ENCODE measurements at places on chromosomes 7 and 10.

- no peak for DNase-seq
Measured at GRCh38 chr10:69745698-69746097, 56.0 kb upstream of the COL13A1 start.

DNA sequence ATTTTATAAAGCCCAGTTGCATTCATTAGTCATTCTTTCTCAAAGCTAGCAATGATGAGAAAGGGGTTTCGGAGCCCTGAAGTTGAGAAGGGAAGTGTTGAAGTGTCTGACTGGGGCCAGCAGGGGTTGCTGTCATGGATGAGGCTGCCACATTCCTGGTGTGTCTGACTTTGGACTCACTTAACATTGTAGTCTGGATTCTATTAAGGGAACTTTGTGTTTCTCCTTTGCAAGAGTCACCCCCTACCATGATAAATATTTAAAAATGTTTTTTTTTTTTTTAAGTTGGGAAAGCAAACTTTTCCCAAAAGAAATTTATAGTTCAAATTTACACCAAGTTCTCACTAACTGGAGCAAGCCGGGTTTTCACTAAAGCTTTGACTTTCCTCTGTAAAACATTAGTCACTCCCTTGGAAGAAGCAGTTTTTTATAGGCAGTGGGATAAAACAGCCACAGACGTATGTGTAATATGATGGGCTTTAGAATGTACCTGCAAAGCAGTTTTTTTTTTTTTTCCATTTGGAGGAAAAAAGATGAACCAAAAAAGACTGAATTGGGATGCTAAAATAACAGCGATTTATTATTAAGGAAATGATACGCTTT is 243.6 kb downstream of the TWIST1 start:
- no peak for DNase-seq

DNA sequence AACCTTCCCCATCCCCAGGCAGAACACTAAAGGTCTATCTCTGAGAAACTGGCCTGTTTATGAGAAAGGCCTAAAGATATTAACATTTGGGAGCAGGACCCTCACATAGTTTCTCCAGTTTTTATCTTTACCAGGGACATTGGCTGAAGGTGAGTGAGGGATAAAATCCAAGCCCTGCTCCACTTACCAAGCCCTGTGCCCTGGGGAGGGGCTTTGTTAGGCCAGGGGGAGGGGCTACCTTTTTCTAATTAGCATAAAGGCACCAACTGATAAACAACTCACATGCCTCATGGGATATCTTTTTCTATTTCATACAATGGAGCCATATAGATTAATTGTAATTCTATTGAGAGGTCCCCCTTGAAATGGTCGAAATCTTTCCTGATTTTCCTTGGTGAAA is 55.9 kb downstream of the RNLS start:
- DNase-seq, result no peak

GRCh38 chr10:132332433-132332754 is 401 bp downstream of the LRRC27 start:
- DNase-seq, result no peak

GRCh38 chr10:13939391-13939790 is 352.6 kb downstream of the PRPF18 start:
- no peak for DNase-seq

GRCh38 chr7:1901431-1902210 is 231.5 kb downstream of the ELFN1 start:
- DNase-seq, result no peak

DNA sequence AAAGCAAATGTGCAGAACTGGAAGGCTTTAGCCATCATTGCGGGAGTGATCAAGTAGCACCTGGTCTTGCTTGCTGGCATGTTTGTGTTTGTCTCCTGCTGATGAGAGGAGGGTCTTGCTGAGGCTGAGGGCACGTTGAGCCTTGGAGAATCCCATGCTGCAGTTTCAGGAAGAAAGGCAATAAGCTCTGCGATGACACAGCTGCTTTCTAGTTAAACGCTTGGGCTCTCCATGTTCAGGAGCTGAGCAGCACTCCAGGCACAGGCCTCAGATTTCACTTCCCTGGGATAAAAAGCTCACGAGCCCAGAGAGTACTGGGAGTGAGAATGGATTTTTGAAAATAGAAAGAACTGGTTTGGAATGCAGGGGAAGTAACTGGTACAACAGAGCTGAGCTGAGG is 100.8 kb downstream of the LRRC18 start:
- no peak for DNase-seq

DNA sequence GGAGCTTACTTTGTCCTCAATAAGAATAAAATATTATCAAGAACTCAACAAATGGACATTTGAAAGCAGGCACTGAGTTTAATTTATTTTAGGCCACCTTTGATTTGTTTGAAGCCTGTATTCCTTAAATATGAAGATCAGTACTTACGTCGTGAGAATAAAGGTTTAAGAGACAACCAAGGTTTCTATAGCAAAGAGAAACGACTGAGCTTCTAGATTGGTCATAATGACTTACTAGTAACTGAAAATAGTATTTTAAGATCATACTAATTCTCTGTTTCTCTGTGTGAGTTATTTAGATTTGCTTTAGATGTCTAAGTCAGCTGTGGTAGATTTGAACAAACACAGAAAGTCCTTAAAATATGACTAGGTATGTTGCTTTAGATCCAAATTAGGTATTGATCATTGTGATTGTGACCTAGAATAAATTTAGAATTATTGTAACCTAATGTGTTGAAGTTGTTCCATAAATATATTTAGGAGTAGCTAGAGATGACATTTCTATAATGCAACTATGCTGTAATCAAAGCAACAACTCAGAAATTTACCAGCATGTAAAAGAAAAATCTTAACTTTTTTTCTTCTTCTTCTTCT is 2.4 kb upstream of the GLCCI1 start:
- DNase-seq, result no peak

DNA sequence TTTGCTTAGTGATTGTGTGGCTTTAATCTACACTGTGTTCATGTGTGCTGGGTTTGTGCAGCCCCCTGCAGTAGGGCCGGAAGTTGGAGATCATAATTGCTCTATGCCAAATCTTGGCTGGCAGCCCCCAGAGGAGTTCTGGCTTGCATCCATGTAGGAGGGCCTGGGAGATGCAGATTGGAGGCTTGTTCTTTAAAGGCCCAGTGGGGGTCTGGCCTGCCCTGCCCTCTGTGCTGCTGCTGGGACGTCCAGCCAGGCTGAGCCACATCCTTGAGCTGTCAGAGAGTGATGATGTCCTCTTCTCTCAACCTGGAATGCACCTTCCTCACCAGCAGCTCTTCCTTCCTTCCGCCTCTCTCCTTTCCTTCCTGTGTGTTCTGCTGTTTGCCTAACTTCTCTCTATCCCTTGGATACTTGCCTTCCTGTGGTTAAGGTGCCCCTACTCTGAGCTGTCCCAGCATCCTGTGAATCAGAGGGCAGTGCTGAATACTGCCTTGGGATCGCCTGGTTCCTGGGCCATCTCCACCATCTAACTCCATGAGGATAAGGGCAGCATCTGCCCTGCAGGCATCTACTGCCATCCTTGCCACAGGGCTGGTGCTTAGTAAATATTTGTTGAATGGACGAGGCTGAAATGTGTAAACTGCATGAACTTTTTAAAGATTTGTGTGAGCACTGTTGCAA is 30.2 kb downstream of the DOCK1 start:
- no peak for DNase-seq

GRCh38 chr7:29449569-29450260 is 113.9 kb upstream of the PRR15 start:
- DNase-seq, result no peak

GRCh38 chr7:69939317-69939716 is 341.0 kb downstream of the AUTS2 start:
- no peak for DNase-seq

DNA sequence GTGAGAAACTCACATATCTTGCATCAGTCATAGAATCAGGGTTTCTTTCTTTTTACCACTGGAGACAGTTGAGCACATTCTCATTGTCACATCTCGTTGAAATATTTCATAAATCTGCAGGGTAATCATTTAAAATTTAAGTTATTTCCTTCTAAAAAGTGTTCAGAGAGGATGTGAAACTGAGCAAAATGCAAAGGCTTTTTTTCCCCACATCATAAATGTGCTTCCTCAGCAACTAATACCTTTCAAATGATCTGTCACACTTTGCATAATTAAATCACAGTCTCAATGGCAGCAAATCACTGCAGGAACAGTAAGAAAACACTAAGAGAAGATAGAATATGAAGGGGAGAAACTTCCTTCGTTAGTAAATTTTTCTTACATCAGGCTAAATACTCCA is 187.5 kb downstream of the EVX1 start:
- DNase-seq, result no peak

DNA sequence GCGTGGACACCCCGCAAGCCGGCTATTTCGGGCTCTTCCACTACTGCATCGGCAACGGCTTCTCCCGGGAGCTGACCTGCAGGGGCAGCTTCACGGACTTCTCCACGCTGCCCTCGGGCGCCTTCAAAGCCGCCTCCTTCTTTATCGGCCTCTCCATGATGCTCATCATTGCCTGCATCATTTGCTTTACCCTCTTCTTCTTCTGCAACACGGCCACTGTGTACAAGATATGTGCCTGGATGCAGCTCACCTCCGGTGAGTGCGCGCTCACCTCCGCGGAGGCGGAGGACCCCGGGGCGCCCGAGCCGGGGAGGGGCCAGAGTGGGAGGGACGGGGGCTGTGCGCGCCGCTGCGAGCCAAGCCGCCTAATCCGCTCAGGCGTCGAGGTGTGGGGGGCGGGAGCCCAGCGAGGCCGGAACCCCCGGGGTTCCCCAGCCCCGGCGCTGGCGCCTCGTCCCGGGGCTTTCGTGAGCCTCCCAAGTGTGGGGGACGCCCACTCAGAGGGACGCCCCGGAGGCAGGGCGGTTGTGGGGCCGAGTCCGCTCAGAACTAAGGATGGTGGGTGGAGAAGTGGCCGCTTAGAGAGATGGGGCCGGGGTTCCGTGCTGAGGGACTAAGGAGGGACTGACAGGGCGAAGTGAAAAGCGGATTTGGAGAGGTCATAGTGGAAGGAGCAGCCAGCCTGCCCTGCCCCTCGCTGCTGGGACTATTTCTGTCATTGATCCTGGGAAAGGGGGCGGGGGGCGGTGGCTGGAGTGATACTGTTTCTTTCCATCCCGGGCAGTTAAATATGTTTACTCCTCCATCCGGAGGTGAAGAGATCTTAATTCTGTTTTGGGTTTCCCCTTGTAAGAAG is 795 bp downstream of the LHFPL3 start:
- DNase-seq, result no peak

DNA sequence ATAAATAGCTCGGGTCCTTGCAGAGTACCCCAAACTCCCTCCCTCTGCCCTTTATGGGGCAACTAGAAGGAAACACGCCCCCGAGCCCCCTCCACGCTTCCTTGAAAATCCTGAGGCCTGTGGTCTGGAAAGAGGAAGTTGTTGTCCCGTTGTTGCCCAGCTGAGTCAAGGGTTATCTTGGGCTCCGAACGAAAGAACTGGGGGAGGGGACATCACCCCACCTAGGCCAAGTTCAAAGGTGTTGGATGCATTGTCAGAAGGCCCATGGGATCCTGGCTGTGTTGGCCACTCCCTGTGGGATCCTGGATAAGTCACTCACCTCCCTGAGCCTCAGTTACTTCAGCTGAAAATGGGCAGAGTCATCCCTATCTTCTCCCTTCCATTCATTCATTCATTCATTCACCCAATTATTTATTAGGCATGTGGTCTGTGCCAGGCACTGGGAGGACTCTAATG is at the start of gene CCL24:
TSS of gene CCL24 (minus strand) at position 26 of the 456 bp plus-strand sequence. CDS start 91 bp downstream, outside the sequence.
- no peak for DNase-seq

- no peak for DNase-seq
Measured at GRCh38 chr7:25263337-25263736, 35.1 kb upstream of the NPVF start.

DNA sequence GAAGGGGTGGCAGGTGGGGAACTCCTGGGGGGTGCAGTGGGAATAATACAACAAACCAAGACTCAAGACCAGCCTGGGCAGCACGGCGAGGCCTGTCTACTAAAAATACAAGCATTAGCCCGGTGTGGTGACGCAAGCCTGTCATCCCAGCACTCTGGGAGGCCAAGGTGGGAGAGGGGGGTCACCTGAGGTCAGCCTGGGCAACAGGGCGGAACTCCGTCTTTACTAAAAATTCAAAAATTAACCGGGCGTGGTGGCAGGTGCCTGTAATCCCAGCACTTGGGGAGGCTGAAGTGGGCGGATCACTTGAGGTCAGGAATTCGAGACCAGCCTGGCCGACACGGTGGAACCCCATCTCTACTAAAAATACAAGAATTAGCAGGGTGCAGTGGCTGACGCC is 48.4 kb upstream of the ELFN1 start:
- DNase-seq, result no peak
